T-cell (primary cell): ENCODE measurements at places on chromosomes 11 and 22. TPM values are rescaled to one million over a fixed set of nuclear protein-coding genes. Genes with fewer than 3 reads are reported as not detected.

TSSK2 gene
- not detected for total RNA-seq

DNA sequence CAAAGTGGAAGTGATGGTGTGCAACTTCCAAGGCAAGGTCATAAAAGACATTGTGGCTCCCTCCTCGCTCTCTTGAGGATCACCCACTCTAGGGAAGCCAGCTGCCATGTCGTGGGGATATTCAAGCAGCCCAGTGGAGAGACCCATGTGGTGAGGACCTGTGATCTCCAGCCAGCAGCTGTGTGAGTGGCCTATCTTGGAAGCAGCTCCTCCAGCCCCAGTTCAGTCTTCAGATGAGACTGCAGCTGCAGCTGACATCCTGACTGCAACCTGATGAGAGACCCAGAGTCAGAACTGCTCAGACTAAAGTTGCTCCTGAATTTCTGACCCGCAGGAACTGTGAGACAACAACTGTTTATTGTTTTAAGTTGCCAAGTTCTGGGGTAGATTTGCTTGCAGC is 86.4 kb upstream of the GRK3 start:
- DNase-seq, result no peak

DNA sequence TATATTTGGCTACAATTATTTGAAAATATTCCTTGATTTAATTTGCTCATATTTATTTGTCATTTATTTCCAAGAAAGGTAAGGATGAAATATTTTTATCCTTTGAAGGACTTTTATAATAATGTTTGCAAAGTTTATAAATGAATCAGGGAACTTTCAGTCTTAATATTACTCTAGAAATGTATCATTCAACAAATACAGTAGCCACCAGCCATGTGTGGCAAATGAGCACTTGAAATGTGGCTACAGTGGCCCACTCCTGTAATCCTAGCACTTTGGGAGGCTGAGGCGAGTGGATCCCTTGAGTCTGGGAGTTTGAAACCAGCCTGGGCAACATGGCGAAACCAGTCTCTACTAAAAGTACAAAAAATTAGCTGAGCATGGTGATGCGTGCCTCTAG is 20.3 kb upstream of the PHF21A start:
- no peak for DNase-seq

GRCh38 chr11:2837096-2837601 is 48.4 kb downstream of the CDKN1C start:
- DNase-seq, result no peak

- DNase-seq, result no peak
These were observed 88.9 kb downstream of the BMAL1 start for GRCh38 chr11:13366266-13367026.

DNA sequence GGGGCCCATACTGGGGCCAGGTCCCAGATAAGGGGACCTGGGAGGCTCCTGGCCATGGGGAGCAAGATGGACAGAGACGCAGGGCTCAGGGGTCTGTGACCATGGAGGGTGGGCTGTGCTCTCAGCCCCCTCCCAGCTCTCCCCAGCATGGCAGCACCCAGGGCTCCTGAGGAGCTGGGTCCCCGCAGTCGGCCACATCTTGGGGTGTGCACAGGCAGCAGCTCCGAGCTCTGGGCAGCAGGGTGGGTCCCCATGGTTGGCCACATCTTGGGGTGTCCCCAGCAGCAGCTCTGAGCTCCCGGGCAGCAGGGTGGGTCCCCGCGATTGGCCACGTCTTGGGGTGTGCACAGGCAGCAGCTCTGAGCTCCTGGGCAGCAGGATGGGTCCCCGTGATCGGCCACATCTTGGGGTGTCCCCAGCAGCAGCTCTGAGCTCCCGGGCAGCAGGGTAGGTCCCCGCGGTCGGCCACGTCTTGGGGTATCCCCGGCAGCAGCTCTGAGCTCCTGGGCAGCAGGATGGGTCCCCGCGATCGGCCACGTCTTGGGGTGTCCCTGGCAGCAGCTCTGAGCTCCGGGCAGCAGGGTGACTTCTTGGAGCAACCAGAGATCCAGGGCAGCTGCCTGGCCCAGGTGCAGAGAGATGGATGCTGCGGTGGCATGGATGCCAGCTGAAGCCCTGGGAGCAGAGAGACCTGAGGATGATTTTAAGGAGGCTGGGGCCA is 18.3 kb upstream of the MUC5B start:
- DNase-seq, result no peak

- no peak for DNase-seq
These were observed 47.1 kb upstream of the EED start for GRCh38 chr11:86197448-86197847.

DNA sequence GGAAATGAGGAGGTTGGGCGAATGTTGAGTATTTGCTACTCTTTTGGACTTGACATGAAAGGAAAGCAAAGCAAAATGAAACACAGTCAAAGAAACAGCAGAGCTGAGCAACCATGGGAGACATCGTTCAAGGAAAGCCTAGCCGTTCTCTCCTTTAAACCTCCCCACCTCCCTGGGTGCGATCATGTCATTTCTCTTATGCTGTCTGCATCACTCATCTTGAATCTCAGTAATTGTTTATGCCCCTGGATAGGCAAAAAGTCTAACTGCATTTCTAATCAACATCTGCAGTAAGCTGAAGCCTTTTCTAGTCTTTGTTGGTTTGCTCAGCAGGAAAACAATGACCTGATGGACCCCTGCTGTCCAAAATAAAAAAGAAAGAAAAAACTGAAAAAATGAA is 107.0 kb downstream of the MSANTD4 start:
- no peak for DNase-seq

DNA sequence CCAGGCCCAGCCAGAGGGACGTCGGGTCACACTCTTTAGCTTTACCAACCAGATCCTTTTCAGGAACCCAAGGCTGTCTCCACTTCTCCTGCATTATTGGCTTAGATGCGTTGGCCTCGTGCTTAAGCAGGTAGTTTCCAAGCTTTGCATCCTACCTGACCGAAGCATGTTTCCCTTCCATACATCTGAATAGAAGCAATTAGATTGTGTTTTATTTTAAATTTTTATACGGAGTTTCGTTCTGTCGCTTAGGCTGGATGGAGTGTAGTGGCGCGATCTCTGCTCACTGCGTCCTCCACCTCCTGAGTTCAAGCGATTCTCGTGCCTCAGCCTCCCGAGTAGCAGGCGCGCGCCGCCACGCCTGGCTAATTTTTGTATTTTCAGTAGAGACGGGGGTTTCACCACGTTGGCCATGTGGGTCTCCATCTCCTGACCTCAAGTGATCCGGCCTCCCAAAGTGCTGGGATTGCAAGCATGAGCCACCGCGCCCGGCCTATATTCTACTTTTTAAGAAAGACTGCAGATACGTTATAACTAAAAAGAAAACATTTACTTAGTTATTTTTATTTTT is 677 bp downstream of the DYNC2H1 start:
- peak; percentile 0 for DNase-seq

DNA sequence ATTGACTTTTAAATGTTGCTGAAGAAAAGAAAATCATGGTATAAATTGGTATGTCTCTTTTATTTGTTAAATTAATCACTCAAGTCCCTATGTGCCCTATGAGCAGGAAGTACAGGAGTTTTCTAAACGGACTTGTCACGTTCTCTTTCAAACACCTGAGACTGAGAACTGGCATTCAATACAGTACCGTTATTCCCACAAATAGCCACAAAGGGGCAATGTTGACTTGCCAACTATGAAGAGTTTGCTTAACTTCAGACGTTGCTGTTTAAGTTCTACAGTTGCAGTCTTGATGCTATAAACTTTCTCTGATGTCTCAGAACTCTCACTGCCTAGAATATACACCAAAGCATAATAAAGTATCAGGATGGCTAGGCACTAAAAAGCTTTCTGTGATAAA is 7.6 kb downstream of the OR56A1 start:
- no peak for DNase-seq

- no peak for DNase-seq
These were observed 12.3 kb upstream of the ARL14EP start for GRCh38 chr11:30310623-30311022.

OR5P2 gene
- not detected for total RNA-seq

DNA sequence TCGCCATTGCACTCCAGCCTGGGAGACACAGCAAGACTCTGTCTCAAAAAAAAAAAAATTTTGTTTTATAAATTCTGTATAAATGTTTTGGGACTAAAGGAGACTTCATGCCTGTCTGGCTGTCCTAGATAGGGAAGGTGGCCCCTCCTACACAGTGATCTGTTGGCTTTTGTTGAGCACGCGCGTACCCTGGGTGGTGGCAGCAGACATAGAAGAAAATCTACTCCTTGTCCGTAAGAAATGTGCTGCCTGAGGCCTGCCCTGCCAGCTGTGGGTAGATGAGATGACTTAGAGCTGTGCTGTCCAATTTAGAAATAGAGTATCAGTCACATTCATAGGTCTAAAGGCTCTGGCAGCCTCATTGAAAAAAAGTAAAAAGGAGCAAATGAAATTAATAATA is 37.0 kb downstream of the AP2A2 start:
- DNase-seq, result no peak

DNA sequence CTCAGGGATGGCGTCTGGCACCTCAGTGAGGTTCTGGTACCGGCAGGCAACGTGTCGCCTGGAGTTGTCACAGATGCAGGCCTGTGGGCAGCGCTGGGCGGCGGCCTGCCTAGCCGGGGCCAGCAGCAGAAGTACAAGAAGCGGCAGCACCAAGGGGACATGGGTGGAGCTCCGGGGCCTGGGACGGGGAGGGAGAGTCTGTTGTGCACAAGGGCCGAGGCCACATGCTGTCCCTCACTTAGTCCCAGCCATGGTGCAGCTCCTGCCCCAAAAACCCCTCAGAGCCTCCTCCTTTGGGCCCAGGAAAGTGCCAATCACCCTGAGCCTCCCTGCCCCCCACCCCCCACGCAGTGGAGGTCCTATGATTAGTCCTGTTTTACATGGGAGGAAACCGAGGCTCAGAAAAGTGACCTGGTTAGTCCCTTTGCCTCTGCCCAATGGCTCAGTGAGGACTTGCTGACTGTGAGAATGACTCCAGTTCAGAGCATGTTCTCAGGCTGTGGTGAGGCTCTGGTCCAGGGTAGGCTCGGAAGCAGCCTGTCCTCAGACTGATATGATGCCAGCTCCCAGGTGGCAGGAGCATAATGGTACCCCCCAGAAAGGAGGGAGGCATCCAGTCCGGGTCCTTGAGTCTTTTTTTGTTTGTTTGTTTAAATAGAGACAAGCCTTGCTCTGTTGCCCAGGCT is 1.1 kb downstream of the CHADL start:
- no peak for DNase-seq

CEND1 gene
- total RNA-seq, result 0.18 TPM

PANX3 gene
- not detected for total RNA-seq

- no peak for DNase-seq
These were observed 31.2 kb upstream of the SORL1-AS1 start for GRCh38 chr11:121483805-121484480.

GRCh38 chr22:18056807-18057474 is 20.8 kb upstream of the PEX26 start:
- no peak for DNase-seq

STK33 gene
- total RNA-seq, result 0.54 TPM

DNA sequence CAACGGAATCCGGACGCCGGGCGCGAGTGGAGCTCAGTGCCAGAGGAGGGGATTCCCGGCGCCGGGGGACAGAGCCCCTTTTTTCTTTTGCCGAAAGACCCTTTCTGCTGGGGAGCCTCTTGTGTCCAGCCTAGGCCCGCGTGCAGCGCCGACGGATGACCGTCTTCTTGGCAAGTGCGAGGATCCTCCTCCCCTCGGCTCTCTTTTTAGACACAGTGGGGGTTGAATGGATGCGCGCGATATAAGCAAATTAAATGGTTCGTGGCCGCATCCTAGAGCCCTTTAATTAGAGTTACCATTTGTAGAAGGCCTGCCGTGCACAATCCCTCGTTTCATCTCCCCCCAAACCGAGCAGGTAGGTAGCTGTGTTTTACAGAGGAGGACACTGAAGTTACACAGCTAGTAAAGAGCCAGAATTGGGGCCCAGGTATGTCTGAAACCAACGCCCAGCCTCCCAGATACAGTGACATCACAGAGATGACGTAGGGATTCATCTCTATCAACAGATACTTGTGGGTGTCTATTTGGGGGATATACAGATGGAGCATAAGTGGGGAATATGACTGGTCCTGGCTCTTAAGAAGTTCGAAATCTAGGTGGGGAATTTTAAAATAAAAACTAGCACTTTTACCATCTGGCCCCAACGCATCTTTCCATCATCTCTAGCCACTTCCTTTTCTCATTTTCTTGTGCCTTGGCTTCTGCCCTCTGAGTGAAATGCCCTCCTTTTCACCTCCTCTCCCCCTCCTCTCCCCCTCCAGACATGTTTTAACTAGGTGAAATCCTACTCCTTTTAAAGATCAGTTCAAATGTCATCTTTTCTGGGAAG is 875 bp downstream of the TCP11L1 start:
- peak; percentile 17 for DNase-seq

DNA sequence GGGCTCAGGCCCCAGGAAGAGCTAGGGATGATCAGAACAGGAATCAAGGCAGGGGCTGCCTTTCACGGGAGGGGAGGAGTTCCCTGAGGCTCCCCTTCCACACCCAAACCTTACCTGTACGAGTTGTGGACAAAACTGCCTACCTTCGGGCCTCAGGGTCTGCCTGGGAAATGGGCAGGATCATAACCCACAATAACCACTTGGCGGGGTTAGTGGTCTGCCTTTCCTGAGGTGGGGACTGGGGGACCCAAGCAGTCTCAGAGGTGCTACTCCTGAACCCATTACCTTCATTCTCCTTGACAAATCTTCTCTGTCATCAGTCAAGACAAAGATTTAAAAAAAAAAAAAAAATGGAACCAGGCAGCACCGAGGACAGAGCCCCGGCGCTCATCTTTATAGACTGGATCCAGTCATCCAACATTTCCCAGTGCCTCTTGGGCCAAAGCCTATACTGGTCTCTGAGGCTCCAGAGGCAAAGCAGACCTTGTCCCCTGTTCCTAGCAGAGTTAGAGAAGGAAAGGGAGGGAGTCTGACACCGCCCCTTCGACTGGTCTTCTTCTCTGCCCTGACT is 14.2 kb downstream of the P2RY6 start:
- no peak for DNase-seq

- no peak for DNase-seq
These were observed 1.6 kb upstream of the PHLDA2 start for GRCh38 chr11:2930704-2931419.

CLCF1 gene
- 8.5 TPM for total RNA-seq

GRCh38 chr22:39703091-39703490 is 132.5 kb downstream of the CACNA1I start:
- no peak for DNase-seq

CARD16 gene
- 40.8 TPM for total RNA-seq

DNA sequence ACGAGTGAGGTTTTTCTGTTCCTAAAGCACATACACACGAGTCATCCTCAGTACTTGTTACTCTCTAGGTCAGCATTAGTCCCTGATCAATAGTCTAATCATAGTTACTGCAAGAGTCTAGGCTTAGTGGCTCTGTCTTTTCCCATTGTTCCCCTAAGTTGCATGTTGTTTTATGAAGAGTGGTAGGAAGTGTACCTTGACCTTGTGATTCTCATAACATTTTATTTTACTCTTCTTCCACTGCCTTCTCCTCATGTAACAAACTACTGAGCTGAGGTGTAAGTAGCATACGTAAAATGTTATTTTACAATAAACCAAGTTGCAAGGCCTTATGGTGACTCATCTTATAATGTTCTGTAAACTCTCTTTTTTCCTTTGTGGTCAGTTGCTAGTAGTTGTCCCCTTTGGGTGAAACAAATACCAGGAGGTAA is 15.0 kb downstream of the METTL15 start:
- DNase-seq, result no peak

MYRF gene
- 1.5 TPM for total RNA-seq

GRCh38 chr22:46289244-46289891 is 7.3 kb upstream of the GTSE1 start:
- DNase-seq, result no peak

GRCh38 chr22:48699511-48699910 is 1128.2 kb downstream of the BRD1 start:
- DNase-seq, result no peak

GRCh38 chr11:134508219-134508990 is 96.4 kb upstream of the B3GAT1 start:
- DNase-seq, result no peak

GRCh38 chr11:32317643-32318042 is 117.7 kb downstream of the WT1 start:
- DNase-seq, result no peak
